Effector CD4-positive, alpha-beta T cell (primary cell): ENCODE measurements at places on chromosomes 5 and 9.

GRCh38 chr9:95494022-95494415 lies 22.8 kb downstream of the PTCH1 start:
- no peak for DNase-seq

- no peak for DNase-seq
These were observed 6.3 kb downstream of the PRR7 start for GRCh38 chr5:177452688-177453638.

DNA sequence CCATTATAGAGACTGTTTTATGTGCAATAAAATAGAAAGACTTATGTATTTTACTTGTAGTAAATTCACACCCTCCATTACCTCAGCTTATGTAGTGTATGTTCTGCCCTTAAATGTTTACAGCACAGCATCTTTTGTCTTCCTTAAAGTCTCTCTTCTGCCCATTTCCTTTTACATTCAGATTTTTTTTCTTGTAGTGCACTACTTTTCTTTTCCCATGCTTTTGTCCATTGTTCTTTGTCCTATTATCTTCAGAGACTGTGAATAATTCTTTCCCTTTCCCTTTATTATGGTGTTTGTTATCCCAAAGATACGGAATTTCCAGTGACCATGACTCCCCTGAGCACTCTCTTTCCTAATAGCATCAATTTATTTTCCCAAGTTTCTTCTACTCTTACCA lies 66.1 kb upstream of the TYRP1 start:
- no peak for DNase-seq

GRCh38 chr5:82244854-82245635 lies 33.1 kb downstream of the RPS23 start:
- no peak for DNase-seq

- no peak for DNase-seq
These were observed 48.5 kb upstream of the AGXT2 start for GRCh38 chr5:35096216-35096615.
